Activated T-cell treated with anti-CD3 and anti-CD28 coated beads for 48 hours (primary cell): ENCODE measurements at places on chromosomes 4 and X.

DNA sequence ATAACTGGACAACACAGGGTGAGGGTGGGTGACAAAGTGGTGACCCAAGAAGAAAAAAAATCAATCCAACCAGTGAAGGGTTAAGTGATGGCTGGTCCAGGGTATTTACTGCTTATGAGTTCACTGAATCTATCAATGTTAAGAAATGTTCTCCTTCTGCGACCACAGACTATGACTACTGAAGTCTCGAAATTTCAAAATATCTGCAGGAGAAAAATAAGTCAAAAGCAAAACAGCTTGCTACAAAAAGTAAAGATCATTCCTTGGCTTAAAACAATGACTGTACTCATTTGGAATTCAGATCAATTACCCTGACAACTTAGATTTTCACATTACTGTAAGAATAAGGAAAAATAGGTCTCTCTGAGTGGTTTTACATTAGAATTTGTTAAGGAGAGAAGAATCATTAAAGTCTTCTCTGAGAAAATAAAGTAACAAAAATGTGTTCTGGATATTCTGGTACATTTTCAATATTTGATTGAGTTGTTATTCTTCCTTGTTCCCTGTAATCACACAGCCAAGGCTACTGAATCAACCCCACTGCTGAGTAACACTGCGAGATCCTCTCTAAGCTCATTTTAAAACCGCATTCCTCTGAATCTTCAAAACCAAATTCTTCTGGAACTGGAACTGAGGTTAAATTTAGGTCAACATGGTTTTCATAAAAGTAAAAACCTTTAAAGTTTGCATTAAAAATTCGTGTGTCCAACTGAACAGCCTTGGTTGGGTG lies 22.7 kb downstream of the SMPX start:
- no peak for DNase-seq

DNA sequence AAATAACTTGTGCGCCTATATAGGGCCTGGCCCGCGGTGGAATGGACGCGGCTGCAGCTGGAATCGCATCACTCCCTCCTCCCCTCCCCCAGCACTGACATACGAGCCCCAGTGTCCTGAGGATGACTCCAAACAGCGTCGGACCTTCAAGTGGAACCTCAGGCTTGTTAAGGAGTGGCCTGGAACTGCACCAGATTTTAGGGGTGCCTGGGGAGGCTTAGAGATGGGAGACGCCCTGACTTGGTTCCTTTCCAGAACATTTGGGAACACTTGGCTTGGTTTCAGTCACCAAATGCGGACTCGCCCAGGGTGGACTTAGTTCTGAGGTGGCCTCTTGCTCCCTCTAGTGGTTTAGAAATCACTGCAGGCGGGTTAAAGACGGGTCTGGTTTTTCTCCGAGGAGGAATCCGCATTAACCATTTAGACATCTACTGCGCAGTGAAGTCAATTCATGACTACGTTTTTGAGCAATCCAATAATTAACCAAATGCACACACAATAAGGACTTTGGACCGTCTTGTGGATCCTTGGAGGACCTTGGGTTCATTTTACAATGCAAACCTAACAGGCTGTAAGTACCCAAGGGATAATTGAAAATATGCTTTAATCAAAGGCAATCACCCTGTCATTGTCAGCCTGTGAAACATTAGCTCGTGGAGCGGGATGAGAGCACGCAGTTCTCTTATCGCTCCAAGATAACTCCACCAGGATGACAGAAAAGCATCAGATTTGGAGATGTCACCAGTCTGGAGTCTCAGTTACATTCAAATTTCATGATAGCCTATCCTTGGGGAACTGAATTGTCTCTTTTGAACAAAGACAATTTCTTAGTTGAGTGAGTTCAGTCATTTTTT lies 11.2 kb upstream of the PDGFRA start:
- no peak for DNase-seq

- DNase-seq: no peak
Measured at GRCh38 chrX:19243431-19243830, 100.3 kb upstream of the PDHA1 start.

DNA sequence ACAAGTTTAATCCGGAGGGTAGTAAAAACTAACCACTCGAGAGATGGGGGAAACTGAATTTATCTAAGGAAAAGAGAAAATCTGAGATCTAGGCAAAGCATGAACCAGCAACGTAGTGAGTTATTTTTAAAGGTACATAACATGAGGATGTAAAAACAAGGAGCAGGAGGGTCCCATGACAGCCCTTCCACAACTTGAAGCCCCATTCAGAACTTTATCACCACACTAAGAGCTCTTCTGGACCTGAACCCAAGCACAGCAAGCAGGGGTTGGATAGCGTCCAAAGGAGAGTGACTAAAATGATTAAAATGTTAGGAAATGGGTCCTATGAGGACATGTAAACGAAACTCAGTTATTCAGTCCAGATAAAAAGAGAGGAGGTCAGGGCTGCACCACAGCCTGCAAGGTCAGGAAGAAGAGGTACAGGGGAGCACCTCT lies 16.2 kb downstream of the SH3RF1 start:
- no peak for DNase-seq

DNA sequence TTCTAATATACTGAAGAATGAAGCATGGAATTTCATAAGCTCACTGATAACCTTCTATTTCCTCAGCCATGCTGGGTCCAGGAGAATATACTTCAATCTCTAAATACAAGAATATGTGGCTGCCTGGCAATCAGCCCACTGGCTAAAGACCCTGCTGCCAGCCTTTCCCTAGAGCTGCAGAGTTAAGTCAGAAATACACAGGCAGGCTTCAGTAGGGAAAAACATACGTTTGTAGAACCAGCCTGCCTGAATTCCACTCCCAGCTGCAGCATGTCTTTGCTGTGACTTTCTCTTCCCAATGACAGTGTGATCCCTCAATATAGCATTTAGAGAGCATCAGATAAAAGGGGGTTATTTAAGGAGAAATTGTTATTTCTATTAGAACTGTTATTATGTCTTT lies 289.1 kb downstream of the PCDH19 start:
- no peak for DNase-seq

DNA sequence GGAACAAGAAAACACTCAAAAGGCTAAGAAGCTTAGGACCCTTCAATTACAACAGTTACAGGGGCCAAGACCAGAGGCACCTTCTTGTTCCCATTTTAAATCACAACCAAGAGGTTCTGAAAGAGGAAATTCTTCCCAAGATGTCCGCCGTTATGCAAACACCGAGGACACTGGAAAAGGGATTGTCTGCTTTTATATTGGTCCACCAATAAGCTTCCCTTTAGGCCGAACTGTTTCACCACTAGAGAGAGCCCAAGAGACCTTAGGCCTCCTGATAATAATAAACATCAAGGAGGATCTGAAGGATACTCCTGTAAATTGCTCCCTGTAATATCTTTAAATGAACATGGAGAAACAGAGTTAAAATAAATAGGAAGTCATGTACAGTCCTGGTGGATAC lies 92.6 kb upstream of the NLRP2B start:
- no peak for DNase-seq

DNA sequence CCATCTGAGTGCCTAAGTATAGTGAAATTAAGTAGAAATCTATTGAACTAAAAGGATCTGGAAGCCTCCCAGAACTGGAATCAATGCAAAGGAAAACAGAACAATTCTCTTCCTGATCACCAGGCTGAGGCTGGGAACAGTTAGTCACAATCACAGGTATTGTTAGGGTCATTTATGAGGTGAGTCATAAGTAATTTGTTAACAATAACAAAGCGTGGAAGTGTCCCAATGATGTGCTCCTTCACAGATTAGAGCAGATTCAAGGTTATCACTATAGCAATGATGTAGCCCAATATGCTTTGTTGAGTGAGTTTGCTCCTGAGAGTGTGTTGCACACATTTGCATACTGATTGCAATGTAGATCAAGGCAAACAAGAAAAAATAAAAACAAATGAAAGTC lies 228.1 kb downstream of the ZNF674 start:
- DNase-seq: no peak

DNA sequence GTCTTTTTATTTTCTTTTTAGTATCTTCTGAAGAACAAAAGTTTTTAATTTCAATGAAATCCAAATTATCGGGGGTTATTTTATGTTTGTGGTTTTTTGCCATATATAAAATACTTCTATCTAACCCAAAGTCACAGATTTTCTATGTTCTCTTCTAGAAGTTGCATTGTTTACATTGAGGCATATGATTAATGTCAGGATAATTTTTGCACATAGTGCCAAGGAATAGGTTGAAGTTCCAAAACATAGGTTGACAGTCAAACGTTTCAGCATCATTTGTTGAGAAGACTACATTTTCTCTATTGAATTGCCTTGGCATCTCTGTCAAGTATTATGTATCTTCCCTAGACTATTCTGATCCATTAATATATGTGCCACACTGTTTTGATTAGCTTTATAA lies 64.5 kb downstream of the ANKRD17 start:
- DNase-seq: no peak

DNA sequence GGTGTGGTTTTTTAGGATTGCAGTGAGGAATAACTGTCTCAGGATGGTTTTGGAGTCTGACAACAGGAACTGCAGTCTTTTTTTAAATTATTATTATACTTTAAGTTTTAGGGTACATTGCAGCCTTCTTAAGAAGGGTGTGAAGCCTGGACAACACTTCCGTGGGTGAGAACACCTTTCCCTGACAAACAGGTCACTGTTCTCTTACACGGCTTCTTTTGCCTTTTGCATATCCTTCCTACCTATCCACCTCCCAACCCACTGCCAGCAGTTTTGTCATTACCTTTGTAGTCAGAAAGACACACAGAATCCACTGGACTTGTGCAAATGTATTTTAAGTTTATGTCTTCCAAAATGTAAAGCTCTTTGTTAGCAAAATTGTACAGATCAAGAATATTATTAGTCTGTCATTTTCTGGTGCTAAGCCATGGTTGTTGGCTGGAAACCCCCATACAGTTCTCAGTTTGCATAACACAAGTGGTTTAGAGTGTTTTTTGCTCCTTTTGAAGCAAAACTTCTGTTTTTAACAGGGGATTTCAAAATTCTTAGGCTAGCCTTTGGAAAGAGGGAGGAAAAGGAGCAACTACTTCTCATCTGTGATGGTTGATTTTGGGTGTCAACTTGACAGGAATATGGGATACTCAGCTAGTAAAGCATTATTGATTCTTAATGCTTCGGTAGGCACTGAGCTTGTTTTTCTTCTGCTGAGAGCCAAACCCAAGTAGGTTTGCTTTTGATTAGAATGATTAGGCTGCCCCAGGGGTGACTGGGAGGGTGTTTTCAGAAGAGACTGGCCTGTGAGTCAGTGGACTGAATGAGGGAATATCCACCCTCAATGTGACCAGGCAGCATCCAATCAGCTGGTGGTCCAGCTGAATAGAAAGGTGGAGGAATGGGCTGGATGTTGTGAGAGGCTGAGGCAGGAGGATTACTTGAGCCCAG lies 29.4 kb upstream of the KLHL2 start:
- no peak for DNase-seq

DNA sequence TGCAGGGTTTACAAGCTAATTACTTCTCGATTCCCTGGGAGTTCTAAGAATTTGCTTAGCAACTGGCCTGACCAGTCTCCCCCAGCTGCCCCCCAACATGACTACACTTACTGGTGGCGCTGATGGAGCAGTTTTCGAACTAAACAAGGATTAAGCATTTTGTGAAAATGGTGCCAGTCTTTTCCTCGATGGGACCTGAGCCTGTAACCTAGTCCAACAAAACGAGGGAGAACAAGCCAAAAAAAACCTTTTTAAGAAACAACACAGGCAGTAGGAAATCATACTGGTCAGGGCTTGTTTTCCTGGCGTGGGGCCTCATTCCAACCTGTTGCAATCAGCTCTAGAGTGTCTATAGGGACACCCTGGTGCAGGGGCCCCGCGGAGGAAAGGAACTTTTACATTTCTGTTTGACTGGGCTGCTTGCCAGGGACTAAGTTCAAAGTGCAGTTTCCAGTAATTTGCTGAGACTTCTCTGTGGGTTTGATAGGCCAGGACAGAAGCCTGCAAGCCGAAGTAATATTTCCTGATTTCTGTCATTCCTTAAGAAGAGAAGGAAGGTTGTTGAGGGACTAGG lies 158.7 kb downstream of the SPRY1 start:
- DNase-seq: no peak

GRCh38 chrX:15973299-15973698 lies 118.7 kb upstream of the AP1S2 start:
- no peak for DNase-seq

- no peak for DNase-seq
Measured at GRCh38 chr4:76969941-76970529, 20.5 kb downstream of the SEPTIN11 start.

DNA sequence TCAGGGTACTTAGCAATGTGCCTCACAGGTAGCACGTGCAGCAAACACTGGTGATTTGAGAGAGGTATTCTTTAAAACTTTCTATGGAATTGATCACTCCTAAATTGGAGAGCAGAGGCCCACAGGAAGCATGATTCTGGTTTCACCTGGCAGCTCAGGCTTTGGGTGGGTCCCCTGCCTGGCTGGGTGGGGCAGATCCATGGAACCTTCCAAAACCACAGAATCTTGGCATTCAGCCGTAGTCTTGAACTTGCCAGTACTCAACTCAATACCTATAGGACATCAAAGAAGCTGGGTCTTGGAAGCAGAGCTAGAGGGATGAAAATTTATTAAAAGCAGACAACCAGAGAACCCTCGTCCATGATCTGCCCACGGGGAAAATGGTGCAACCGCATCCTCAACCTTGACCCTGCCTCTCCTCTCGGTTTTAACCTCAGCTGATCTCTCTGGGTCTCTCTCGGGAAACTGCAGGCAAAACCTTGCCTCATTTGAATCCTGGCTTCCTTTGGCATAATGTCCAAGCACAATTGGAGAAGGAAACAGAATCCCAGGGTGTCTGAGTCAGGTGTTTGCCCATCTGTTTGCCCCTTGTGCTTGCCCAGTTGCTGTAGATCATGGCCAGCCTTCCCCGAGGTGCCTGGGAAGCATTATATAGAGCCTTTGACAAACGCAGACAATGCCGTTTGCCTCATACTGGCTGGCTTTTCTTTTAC lies 22.9 kb downstream of the OTOP1 start:
- DNase-seq: no peak

DNA sequence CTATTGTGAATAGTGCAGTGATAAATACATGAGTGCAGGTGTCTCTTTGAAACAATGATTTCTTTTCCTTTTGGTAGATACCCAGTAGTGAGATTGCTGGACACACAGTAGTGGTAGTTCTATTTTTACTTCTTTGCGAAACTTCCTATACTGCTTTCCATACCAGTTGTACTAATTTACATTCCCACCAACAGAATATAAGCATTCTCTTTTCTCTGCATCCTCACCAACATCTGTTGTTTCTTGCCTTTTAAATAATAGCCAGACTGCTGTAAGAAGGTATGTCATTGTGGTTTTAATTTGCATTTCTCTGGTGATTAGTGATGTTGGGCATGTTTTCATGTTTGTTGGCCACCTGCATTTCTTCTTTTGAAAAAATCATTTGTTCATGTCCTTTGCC lies 105.9 kb downstream of the COL4A6 start:
- DNase-seq: no peak

GRCh38 chr4:52939325-52939724 lies 77.2 kb downstream of the RASL11B start:
- no peak for DNase-seq
